HT-29 (cell line): ENCODE measurements at places on chromosomes 5 and 9.
A peak's percentile ranks its signal among the peaks of the same experiment; 100 is the strongest.

GRCh38 chr9:84701801-84702200, 32.3 kb downstream of the NTRK2 start:
- DNase-seq = no peak

- DNase-seq = peak; percentile 58
Observed at GRCh38 chr9:38641985-38642864, 21.8 kb upstream of the ANKRD18A start.

- DNase-seq = no peak
Observed at GRCh38 chr5:171630350-171631065, 155.1 kb upstream of the SMIM23 start.

DNA sequence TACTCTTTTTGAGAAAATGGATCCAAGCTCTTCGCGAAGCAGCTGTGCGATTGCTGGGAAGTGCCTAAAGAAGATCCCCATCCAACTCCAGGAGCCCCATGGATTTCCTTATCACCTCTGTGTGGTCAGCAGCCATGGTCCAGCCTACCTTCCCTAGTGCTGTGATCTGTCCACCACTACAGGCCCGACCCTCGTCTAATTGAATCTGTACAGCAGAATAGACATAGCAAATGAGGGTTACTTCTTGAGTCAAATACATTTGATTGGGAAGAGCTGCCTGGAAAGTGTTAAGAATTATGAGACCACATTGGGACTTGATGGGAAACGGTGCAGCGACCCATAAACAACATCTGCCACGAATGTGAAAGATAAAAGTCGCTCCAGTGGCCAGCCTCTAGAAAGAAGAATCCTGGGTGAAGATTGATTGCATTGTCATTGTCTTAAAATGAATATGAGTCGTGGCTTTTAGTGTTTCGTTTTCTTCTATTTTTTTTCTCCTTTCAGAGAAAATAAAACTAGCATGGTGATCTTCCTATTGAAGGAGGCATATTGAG, 118.4 kb downstream of the PAM start:
- DNase-seq = no peak

DNA sequence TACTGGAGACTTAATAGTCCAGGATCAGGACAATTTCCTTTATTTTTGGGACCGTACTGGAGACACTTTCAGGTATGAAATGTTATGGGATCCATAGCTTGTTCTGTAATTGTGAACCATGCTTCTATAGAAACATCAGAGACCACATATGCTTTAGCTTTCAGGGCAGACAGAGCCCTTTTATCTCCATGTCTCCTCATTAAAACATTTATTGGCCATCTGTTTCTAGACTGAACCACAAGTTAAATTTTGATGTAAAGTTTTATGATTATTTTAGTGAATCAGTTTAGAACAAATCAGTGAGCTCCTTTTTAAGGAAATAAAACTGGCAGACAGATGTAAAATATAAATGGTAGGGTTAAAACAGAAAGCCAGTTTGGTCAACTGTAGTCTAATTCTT, 62.0 kb downstream of the SLC27A6 start:
- no peak for DNase-seq

DNA sequence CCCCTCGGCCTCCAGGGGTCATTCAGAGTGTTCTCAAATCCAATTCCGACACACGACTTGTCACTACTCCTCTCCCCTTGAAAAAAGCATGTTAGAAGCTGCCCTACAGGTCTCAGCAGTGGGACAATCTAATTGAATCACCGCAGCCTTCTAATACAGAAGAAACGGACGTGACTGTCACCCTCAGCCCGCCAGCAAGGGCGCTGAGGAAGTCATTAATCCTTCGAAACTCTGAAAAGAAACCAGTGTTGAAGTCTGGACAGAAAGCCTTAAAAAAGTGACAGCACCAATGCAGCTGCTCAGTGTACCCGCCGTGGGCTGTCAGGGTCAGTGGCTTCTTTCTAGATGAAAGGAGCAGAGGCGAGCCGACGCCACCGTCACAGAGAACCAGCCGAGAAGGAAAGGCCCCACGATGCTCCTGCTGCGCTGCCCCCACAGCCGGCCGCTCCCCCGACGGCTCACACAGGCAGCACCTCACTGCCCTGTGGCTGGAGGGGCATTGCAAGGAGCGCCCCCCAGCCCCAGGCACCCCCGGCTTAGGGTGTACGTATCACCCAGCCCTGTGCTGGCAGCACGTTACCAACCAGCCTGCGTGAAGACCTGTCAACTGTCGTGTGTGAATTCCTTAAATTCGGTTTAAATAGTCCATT, 5.7 kb downstream of the BRD3OS start:
- no peak for DNase-seq

- no peak for DNase-seq
Observed at GRCh38 chr9:76926324-76926741, 20.4 kb upstream of the PRUNE2 start.

GRCh38 chr5:54651482-54652076, 134.0 kb downstream of the SNX18 start:
- DNase-seq = peak; percentile 41

DNA sequence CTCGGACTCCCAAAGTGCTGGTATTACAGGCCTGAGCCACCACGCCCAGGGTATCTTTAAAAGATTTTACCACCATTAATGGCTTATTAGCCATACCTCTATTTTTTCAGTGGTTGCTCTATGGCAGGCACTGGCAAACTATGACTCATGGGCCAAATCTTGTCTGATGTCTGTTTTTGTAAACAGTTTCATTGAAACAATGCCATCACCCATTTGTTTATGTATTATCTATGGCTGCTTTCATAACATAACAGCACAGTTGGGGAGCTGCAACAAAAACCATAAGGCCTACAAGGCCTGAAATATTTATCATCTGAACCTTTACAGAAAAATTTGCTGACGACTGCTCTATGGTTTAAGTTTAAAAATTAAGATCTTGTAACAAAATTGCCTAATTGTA, 66.8 kb downstream of the SLC38A9 start:
- DNase-seq = no peak

DNA sequence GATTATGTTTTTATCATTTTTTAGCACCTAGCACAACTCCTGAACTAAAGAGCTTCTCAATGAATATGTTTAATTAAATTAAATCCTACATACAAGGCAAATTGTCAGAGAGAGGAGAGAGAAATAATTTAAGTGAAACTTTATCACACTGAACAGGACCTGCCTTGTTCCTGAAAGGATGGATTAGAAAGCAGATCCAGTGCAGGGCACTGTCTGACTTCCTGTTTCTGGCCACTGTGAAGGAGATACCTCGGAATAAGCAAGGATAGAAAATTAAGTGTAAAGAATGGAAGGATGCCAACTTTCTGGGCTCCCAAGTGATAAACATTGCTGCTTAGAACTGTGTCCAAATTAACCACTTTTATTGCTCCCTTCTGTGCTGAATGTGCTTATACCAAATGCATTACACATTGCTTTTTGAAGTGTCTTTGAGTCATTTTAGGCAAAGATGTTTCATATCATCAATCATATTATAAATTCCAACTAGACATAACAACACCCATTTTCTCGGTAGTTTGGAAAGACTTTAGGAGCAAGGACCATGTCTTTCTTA, 89.1 kb upstream of the SPDL1 start:
- no peak for DNase-seq

DNA sequence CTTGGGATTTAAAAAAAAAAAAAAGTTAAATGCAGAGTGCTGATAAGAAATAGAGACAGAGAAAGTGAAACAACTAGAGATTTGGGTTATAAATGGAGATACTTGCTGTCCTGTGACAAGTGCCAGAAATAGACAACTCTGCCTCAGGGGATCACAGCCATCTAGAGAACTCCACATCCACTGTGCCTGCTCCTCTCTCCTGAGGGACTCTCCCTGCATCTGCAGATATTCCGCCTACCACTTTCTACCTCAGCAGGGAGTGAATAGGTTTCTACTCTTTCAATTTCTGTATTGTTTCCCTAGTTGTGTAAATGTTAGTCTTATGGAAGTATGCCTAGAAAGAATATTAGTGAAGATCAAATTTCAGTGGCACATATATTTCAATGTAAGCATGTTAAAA, 307.2 kb downstream of the HTR1A start:
- no peak for DNase-seq

- no peak for DNase-seq
Observed at GRCh38 chr9:137745541-137745991, 126.8 kb downstream of the EHMT1 start.

- peak; percentile 64 for DNase-seq
Observed at GRCh38 chr5:106269252-106269843, 1401.4 kb downstream of the EFNA5 start.

DNA sequence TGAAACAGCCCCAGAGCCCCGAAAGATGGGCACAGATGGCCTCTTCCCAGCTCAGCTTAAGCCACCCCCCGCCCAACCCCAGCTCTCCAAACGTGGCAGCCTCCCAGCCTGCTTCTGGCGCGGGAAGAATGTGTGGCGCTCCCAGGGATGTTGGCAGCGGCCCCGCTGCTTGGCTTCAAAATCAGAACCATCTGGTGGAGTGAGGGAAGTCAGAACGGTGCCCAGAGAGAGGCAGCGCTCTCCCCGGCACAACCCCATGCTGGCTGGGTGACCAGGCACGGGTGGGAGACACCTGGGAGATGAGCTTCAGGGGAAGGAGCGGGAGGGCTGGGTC, 72.7 kb upstream of the ORM1 start:
- no peak for DNase-seq

- DNase-seq = no peak
Observed at GRCh38 chr5:96873449-96873848, 2.9 kb upstream of the ERAP2 start.

DNA sequence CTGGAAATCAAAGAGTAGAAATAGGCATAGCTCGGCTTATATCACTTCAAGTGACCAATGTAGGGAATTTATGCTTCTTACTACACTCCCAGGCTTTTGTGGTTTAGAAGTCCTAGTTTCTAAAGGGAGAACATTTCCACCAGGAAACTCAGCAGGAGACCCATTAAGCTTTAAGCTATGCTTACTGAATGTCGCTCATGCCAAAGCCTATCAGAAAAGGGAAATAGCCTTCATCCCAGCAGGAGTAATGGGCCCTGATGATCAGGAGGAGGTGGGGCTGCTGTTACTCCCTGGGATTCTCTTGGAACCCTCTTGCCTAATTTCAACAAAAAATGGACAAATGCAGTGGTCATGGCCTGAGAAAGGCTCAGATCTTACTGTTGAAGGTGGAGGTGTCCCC, 54.5 kb upstream of the SEMA6A start:
- no peak for DNase-seq

- DNase-seq = no peak
Observed at GRCh38 chr9:20592673-20593072, 29.6 kb downstream of the MLLT3 start.

- DNase-seq = no peak
Observed at GRCh38 chr5:120162321-120162720, 301.8 kb upstream of the PRR16 start.

- no peak for DNase-seq
Observed at GRCh38 chr9:131126059-131126426, 657 bp downstream of the NUP214 start.

DNA sequence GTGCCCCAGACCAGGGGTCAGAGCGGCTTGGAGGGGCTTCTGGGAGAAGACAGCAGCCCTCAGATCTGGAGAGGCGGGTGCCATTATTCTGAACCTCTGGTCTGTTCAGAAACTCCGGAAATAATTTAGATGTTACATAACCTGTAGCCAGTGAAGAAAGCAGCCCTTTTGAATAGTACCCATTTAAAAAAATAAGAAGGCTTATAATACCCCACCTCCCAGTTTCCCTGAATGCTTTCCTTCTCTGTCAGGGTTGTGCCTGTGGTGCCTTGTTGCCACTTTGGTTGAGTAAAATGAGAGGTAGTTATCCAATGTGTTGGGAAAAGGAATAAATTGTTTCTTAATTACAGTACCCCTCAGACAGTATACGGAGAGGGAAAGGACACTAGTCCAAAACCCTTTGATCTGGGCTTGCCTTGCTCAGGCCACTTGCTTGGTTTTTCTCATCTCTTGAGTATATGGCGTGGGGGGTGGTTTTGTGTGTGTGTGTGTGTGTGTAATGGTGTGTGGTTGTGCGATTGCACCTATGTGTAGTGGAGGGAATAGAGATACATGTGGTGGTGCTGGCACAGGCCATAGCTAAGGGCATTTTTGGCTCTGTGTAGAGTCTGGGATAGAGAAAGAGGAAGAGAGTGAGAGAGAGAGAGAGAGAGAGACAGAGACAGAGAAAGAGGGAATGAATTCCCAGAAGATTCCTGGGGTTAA, 59.1 kb upstream of the TLR4 start:
- no peak for DNase-seq

DNA sequence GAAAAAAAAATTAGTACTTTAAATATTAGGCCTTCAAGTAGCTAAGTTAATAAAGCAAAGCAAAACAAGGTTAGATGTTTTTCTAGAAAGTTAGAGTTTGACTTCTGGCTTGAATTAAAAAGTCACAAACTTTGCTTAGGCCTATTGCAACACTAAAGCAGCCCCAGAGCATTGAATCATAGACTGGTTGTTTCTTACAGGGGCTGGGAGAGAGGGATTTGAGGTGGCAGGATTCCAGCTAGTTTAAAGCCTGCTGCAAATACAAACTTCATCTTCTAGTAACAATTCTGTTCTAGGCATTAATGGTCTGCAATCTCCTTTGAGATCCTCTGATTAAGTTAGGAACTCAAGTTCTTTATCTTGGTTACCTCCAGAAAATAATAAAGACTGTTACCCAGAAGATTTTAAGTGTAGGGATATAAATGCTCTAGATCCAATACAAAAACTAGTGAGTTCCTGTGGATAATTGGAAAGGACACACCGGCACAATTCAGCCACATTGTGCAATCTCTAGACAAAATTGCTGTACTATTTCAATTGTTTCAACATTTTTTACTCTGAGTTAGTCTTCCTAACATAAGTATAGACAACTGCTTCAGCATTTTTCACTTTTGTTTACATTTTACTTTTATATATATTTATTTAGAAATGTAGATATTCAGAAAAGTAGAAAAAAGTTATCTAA, 12.6 kb downstream of the OR13C5 start:
- DNase-seq = no peak

- DNase-seq = peak; percentile 17
Observed at GRCh38 chr9:127360829-127361228, 36.1 kb upstream of the SLC2A8 start.

GRCh38 chr5:68285851-68286611, 70.5 kb downstream of the PIK3R1 start:
- DNase-seq = peak; percentile 77

DNA sequence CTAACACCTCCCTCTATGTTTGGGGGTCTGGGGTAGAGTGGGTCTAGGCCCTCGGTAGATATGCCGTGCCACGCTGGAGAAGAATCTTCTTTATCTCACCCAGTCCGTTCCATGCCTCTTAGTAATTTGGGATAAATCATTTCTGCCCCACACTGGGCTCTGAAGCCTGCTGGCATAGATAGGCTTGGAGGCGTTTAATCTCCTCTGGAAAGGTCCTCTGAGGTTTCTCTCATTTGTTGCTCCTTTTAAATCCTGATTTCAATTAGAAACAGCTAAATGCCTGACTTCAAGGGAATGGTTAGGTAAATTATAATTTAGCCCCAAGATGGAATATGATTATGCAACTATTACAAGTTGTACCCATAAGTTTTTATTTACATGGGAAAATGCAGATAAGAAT, 57.8 kb upstream of the AKNA start:
- no peak for DNase-seq

DNA sequence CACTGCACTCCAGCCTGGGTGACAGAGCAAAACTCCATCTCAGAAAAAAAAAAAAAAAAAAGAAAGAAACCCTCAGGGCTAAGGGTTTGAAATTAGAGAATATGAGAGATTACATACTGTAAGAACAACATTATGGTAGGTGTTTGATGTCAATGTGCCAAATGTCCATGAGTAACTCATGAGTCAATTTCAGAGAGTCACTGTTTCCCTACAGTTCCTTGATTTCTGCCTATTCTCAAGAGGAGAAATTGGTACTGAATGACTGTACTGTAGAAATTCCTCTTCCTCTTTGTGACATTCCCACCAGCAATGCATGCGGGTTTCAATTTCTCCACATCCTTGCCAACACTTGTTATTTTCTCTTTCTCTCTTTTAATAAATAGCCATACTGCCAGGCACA, 35.2 kb downstream of the MARVELD2 start:
- DNase-seq = no peak
